ENCODE measurements at places on chromosomes 13 and 19.

DNA sequence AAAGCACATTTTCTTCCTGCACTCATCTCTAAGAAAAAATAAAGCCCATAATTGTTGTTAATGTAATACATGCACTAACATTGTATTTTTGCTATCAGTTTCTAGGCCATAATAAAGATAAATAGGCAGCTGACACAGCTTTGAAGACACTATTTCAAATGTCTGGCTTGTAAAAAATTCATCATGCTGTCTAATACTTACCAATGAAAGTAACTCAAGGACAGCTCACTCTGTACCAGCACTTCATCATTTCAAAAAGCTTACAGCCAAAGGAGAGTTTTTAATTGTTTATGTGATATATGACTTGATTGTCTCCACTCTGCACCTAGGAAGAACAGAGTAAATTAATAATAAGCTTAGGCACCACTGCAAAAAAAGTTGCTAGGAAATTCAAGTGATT is 1423.3 kb upstream of the PCDH20 start:
- DNase-seq = no peak

GRCh38 chr13:26558074-26558805 is 757 bp downstream of the WASF3 start:
- peak; percentile 11 for DNase-seq

GRCh38 chr13:34611671-34612070 is 330.4 kb upstream of the NBEA start:
- no peak for DNase-seq

DNA sequence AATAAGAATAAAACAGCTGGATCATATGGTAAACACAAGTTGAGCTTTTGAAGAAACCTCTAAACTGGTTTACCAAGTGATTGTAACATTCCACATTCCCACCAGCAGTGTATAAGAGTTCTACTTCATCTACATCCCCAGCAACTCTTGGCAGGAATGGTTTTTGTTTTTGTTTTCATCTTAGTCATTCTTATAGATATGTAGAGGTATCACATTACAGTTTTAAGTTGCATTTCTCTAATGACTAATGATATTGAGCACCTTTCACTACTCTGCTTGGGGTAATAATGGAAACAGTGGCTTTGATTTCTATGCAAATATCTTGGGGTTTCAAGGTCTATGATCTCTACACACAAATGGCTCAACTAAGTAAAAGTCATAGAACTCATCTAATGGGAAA is 614.5 kb downstream of the TBC1D4 start:
- no peak for DNase-seq

GRCh38 chr19:16328824-16329482 is 4.3 kb downstream of the KLF2 start:
- DNase-seq = no peak

DNA sequence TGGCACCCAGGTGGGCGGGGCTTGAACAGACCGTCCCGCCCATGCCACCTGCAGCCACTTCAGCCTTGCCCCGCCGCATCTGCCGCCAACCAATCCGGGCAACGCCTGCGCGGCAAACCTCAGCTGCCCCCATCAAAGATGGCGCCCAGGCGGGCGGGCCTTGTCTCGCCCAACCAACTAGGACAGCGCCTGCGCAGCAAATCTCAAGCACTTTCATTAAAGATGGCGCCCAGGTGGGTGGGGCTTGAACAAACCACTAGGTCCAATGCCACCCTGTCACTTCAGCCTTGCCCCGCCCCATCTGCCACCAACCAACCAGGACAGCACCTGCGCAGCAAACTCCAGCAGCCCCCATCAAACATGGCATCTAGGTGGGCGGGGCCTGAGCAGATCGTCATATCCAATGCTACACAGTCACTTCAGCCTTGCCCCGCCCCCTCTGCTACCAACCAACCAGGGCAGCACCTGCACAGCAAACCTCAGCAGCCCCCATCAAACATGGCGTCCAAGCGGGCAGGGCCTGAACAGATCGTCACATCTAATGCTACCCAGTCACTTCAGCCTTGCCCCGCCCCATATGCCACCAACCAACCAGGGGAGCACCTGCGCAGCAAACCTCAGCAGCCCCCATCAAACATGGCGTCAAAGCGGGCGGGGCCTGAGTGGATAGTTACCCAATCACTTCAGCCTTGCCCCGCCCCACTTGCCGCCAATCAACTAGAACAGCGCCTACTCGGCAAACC is 1.4 kb downstream of the PEG3 start:
- peak; percentile 17 for DNase-seq

GRCh38 chr13:100392709-100393630 is 195.6 kb downstream of the GGACT start:
- DNase-seq = no peak

DNA sequence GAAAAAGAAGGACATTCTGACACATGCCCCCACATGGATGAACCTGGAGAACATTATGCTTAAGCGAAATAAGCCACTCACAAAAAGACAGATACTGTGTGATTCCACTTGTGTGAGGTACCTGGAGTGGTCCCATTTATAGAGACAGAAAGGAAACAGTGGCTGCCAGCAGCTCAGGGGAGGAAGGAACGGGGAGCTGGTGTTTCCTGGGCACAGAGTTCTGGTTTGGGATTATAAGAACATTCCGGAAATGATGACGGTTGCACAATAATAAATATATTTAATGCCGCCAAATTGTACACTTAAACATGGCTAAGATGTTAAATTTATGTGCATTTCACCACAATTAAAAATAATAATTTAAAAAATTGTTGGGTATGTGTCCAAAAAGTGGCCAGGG is 33.0 kb downstream of the SERP2 start:
- no peak for DNase-seq

GRCh38 chr13:27113436-27113835 is 58.2 kb downstream of the USP12 start:
- peak; percentile 11 for DNase-seq

Data from germinal center (tissue), 1 donor.